ENCODE measurements at places on chromosomes 2 and 18.
A peak's percentile ranks its signal among the peaks of the same experiment; 100 is the strongest.

DNA sequence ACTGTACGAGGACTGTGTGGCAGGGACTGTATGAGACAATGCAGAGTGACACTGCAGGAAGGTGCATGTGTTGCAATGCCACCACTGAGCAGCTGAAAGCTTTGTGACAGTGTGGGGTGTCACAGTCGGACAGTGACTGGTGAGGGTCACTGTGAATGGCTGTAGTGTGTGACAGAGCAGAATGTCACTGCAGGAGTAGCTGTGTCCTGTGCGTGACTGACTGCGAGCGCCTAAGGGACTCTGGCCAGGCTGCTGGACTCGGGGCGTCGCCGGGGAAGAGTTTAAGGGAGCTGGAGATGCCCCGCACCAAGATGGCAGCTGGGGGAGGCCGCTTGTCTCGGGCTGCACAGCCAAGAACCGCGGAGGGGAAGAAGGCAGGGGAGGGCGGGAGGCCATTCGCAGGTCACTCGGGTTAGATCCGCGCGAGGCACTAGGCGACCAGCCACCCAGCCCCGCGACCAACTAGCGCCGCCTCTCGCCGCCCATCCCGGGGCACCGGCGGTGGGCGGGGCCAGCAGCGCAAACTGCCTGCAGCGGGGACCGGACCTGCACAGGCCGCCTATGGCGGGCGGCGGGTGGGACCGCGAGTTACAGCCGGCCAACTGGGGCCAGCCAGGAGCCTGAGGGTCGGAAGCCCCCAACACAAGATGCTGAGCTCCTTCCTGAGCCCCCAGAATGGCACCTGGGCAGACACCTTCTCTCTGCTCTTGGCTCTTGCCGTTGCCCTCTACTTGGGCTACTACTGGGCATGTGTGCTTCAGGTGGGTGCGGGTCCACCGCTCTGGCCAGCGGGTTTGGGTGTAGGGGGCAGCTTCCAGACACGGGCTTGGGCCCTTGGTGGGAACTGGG lies at the start of gene ABHD1:
TSS of gene ABHD1 (plus strand) at position 514 of the 849 bp plus-strand sequence. CDS start at position 648, 134 bp downstream.
- peak; percentile 19 for DNase-seq

DNA sequence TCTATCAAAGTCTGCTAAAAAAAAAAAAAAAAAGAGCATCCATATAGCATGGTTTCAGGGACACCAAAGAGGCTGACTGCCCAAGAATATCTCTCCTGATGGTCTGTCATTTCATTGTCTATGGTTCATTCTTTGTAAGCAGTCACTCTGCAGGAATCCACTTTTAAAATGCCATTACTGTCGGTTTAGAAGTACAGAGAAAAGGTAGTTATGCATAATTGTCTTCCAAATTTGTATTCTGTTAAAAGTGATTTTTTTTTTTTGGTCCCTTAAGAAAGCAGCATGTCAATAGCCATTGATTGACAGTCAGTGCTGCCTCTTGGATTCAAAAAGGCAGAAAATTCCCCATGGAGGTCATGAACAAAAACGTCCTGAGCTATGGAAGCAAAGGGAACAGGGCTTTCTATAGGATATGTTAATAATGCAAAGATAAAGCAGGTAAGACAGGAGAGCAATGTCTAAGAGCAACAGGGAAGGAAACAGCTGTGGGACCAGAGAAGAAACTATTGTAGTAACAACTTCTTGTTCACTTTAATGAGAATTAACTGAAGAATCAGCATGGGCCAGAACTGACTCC lies 245.8 kb downstream of the TMX3 start:
- DNase-seq, result no peak

GRCh38 chr2:25980076-25980887 lies 2.0 kb downstream of the KIF3C start:
- no peak for DNase-seq

DNA sequence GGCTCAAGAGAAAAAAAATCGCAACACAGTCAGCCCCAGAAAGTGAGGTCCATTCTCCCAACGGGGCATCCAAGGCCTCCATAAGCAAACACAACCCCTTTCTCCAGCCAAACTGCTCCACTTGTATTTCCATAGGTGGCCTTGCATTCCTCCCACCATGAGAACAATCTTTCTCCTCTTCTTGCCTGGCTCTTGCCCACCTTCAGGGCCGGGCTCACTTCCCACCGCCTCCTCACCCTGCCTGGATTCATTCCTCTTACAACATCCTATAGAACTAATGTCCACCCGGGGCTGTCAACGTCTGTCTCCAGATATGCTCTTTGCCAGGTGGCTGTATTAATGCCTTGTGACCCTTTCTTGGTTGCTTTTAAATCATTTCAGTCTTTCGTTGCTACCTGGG lies 124.5 kb downstream of the SMAD7 start:
- no peak for DNase-seq

GRCh38 chr2:108573061-108573460 lies 38.8 kb downstream of the LIMS1 start:
- DNase-seq, result peak; percentile 73

- DNase-seq, result no peak
These were observed 84.0 kb downstream of the POLR1A start for GRCh38 chr2:86021396-86022378.

DNA sequence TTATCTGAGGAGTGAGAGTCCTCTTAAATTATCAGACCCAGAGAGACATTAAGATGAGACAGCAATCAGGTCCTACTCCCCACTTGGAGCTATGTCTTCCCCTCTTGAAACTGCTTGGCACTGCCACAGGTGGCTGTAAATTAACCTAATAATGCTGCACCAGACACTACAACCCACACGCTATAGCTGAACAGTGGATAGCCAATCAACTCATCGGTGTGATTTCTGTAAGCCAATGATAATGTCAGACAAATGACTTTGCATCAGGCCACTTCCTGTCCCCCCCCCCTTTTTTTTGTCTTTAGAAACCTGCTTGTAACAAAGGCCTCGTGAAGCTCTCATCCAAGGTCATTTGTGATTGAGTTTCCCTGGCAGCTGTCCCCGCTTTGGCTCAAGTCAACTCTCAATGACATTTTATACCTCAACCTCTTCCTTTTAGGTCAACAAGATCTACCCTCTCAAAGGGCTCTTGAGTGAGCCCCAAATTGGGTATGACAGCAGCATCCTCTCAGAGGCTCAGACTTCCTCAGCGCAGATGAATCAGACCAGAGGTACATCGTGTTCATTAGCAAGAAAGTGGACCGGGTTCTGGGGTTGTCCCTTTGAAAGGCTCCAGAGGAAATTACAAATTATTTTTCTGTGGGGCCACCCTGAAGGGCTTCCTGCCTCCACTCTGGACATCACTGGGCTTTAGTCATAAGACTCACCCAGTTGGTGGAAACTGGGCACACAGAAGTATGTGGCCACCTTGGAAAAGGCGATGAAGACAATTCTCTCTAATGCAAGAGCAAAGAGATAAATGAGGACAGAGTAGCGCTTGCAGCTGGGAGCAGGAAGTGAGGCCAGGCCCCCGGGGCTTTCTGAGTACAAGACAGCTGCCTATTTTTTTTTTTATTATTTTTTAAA lies 73.6 kb downstream of the COPS8 start:
- no peak for DNase-seq

- peak; percentile 77 for DNase-seq
These were observed 75.9 kb downstream of the RAD51AP2 start for GRCh38 chr2:17442334-17442733.

All from fibroblast of skin of back (primary cell).